ENCODE measurements at places on chromosomes 5 and 9. TPM values are rescaled to one million over a fixed set of nuclear protein-coding genes. Genes with fewer than 3 reads are reported as not detected.

DMGDH gene
- not detected for total RNA-seq

DNA sequence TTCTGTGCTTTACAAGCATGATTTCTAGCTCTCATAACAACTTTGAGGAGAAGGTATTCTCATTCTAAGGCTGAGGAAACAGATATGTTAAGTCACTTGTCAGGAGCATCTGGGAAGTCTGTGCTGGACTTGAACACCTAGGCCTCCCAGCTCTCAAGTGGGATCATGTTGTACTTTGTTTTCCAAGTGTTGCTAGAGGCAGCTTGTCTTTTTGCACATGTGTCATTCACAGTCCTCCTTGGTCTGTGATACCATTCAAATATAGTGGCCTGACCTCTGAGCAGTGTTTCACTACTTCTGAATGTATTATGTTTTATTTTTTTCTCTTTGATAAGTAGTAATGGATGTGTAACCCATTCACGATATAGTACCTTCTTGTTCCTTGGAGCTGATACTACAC is 21.2 kb downstream of the ZSWIM6 start:
- peaks cover 16% of the 10 kb centered on the region for H3K4me1 ChIP-seq
- no peak for DNase-seq
- no peak overlapping the region for H3K4me3 ChIP-seq
- H3K27me3 ChIP-seq = no peaks in the 10 kb centered on the region
- H3K27ac ChIP-seq = no peak overlapping the region
- H3K36me3 ChIP-seq = no peaks in the 10 kb centered on the region

DNA sequence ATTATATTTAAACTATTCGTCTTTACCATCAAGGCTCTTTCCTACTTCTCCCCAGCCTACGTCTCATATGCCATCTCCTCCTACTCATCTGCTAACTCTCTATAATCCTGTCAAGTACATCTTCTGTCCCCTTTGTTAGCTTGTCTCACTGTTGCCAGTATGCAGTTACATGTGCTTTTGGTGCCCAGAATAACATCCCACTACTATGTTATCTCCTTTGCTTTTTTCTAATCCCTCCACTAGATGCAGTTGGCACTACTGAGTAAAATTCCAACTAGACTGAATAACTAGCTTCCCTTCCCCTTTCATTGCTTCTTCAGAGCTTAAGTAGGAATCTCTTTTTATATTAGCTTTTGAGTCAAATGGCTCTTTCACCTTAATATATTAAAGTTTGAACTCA is 3.0 kb upstream of the ARRDC3 start:
- H3K4me3 ChIP-seq = no peak overlapping the region
- peaks cover 9% of the 10 kb centered on the region for H3K4me1 ChIP-seq

DNA sequence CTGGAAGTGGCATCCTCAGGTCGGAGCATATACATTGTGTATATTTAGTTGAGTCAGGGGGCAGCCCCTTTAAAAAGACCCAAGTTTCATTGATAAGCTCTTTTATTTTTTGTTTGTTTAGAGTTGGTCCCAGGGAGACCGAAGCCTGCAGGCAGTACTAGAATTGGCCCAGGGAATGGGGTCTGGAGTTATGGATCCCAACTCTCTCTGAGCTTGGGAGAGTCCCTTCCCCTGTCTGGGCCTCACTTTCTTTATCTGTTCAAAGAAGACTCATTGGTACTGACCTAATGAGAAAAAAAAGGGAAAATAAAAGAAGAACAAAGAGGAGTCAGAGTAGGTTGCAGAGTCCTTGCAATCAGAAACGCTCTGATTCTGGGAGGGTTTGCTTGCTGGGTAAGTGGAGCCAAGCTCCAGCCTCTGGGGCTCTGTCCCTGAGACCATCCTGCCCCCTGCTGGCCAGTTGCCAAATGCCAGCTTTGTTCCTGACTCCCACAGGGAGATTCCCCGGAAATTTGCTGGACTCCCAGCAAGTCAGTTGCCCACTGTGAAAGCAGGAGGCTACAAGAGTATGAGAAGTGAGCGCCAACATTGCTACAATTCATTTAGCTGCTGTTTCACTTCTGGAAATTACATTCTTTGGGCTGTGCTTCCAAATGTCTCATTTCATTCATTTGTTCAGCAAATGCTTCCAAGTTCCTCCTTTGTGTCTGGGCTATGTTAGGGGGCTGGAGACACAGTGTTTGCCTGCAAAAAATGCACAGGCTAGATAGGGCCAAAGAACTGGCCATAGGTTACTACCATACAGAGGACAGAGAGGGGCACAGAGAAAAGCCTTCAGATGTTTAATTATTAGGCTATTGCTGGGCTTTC is 156.2 kb downstream of the MELK start:
- H3K27ac ChIP-seq = no peak overlapping the region
- H3K27me3 ChIP-seq = no peaks in the 10 kb centered on the region
- H3K36me3 ChIP-seq = no peaks in the 10 kb centered on the region
- peak; percentile 84 for DNase-seq
- no peaks in the 10 kb centered on the region for H3K4me1 ChIP-seq
- no peak overlapping the region for H3K4me3 ChIP-seq

DNA sequence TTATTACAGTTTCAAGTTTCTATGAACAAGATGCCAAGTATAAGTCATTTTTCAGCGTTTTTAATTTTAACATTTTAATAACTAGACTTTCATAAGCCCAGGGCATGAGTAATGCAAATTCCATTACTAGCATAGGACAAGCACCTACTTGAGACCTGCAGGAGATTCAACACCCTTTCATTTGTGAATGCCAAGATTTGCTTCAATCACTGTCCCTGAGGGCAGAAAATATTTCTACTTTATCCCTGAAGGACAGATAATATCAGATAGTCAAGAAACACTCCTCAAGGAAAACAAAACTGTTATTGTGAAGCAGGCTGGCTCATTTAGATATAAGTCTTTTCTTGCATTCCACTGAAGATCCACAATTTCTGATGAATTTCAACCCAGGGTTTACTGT is 27.7 kb upstream of the ZNF622 start:
- no peaks in the 10 kb centered on the region for H3K36me3 ChIP-seq
- no peak overlapping the region for H3K4me3 ChIP-seq
- H3K4me1 ChIP-seq = no peaks in the 10 kb centered on the region
- no peak for DNase-seq
- H3K27ac ChIP-seq = peak overlapping the region; percentile 40

- no peak overlapping the region for H3K4me3 ChIP-seq
- H3K27me3 ChIP-seq = no peaks in the 10 kb centered on the region
- DNase-seq = no peak
- no peak overlapping the region for H3K27ac ChIP-seq
- no peaks in the 10 kb centered on the region for H3K36me3 ChIP-seq
Measured at GRCh38 chr5:172973931-172974330, 9.6 kb upstream of the ATP6V0E1 start.

DNA sequence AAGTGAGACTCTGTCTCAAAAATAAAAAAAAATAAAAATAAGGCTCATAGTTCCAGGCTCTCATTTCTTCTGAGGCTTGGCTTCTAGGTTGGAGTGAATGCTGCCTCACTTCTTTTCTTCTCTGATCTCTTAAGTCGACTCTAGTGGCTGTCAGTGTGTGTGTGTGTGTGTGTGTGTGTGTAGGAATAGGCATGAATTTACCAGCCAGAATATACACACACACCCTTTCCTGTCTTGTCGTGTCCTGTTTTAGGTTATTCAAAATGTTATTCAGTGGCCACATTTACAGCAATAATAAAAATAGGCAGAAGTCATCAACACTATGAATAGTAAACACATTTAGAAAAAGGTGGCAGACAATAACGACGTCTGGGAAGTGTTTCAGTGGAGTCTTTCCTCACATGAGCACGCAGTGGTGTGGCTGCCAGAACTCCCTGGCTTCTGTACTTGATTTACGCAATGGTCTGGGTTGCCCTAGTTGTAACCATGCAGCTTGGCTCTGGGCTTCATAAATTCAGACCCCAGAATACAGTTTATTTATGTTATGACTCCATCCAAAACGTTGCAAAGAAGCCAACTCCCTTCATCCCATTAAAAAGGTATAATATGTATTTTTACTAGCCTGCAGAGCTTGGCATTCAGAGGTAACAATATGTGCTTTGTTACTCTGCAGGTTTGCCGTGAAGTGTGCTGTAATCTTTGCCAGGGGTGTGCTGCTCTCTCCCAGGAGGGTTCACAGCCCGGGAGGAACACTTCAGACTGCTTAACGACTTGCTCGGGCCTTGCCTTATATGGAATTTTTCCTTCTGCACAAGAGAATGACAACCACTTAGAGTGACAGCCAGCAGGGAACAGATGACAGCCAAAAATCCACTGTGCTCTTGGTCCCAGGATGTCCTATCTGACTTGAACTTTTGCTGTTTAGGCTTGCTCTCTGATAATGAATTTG is 34.4 kb upstream of the PALM2AKAP2 start:
- H3K4me1 ChIP-seq = peaks cover 14% of the 10 kb centered on the region
- no peaks in the 10 kb centered on the region for H3K36me3 ChIP-seq
- no peaks in the 10 kb centered on the region for H3K27me3 ChIP-seq
- no peak overlapping the region for H3K4me3 ChIP-seq

- DNase-seq = no peak
- H3K27me3 ChIP-seq = no peaks in the 10 kb centered on the region
- no peaks in the 10 kb centered on the region for H3K36me3 ChIP-seq
- H3K4me3 ChIP-seq = no peak overlapping the region
Measured at GRCh38 chr5:17766031-17766430, 131.8 kb downstream of the TAF11L14 start.

DNA sequence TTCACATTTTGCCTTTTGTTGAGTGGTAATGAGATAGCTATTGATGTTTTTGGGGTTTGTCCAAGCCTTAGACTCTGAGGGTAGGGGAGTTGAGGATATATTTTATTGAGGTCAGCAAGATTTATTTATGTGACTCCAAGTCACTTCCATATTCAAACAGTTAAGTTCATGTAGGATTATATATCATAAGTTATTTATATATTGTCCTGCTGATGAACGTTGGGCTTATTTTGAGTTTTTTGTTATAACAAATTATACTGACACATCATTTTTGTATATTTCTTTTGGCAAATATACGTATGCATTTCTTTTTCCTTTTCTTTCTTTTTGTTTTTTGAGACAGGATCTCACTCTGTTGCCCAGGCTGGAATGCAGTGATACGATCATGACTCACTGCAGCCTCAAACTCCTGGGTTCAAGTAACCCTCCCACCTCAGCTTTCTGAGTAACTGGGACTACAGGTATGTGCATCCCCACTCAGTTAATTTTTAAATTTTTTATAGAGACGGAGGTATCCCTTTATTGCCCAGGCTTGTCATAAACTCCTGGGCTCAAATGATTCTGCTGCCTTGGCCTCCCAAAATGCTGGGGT is 23.5 kb upstream of the IL12B start:
- no peak for DNase-seq
- H3K27ac ChIP-seq = no peak overlapping the region
- no peaks in the 10 kb centered on the region for H3K36me3 ChIP-seq
- H3K4me3 ChIP-seq = no peak overlapping the region
- no peaks in the 10 kb centered on the region for H3K4me1 ChIP-seq

DNA sequence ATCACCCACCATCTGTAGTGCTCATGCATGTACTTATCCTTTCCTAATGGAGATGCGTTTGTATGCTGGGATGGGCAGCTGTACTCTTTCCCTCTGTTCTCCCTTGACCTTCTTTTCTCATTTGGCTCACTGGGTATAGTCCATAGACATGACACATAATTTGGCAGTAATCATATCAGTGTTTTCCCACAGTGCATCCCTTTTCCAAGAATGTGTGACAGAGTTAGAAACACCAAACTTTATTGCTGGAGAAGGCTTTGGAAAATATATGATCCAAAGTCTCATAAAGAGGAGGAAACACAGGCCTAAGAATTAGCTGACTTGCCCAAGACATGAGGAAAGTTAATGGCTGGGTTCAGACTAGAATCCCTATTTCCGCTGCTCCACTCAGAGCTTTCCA is 1233.4 kb upstream of the DMAC1 start:
- DNase-seq = no peak
- no peak overlapping the region for H3K27ac ChIP-seq
- H3K4me3 ChIP-seq = no peak overlapping the region
- no peaks in the 10 kb centered on the region for H3K36me3 ChIP-seq
- no peaks in the 10 kb centered on the region for H3K27me3 ChIP-seq
- no peaks in the 10 kb centered on the region for H3K4me1 ChIP-seq

GRCh38 chr9:17588395-17588794 is 9.5 kb downstream of the SH3GL2 start:
- no peaks in the 10 kb centered on the region for H3K36me3 ChIP-seq
- no peak for DNase-seq
- no peaks in the 10 kb centered on the region for H3K4me1 ChIP-seq

GRCh38 chr9:18673179-18673578 is 199.2 kb downstream of the ADAMTSL1 start:
- H3K27me3 ChIP-seq = no peaks in the 10 kb centered on the region
- H3K27ac ChIP-seq = peak overlapping the region; percentile 4
- H3K4me3 ChIP-seq = no peak overlapping the region

DNA sequence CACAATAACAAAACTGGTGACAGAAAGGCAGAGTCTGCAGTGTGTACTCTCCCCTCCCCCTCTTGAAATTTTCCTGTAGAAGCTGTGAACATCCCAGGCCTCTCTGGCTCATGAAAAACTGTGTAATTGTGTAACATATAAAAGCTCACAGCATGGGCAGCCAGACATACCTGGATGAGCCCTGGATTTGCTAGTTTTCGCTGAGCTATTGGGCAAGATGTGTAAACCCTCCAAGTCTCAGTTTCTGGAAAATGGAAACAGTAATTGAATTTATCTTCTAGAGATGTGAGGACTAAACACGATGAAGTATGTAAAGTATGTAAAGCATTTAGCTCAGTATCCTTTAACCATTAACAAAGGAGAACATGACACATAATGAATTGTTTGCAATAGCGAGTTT is 143.2 kb upstream of the ANKH start:
- no peak overlapping the region for H3K27ac ChIP-seq
- no peak for DNase-seq
- H3K36me3 ChIP-seq = no peaks in the 10 kb centered on the region
- peaks cover 11% of the 10 kb centered on the region for H3K4me1 ChIP-seq
- no peaks in the 10 kb centered on the region for H3K27me3 ChIP-seq

GRCh38 chr5:88984040-88984439 is 101.1 kb upstream of the MEF2C start:
- no peak for DNase-seq
- no peaks in the 10 kb centered on the region for H3K27me3 ChIP-seq
- H3K4me1 ChIP-seq = no peaks in the 10 kb centered on the region
- no peak overlapping the region for H3K27ac ChIP-seq
- H3K36me3 ChIP-seq = no peaks in the 10 kb centered on the region
- H3K4me3 ChIP-seq = no peak overlapping the region

DNA sequence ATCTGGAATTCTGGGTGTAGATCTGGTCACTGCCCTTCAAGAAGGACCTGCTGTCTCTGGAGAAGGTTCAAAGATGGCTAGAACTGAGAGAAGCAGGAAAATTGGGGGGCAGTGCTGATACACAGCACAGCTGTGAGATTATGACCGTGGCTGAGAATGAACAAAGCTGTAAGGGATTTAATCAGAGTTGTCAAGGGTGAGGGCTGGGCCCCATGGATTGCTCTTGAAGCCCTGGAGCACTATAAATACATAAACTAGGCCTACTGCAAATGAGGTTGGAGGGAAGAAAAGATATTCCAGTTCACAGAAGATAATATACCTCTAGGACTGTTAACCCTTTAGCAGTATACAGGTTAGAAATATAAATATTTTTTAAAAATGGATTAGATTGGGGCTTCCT is 86.3 kb upstream of the KLF9 start:
- no peaks in the 10 kb centered on the region for H3K36me3 ChIP-seq
- no peaks in the 10 kb centered on the region for H3K4me1 ChIP-seq
- no peaks in the 10 kb centered on the region for H3K27me3 ChIP-seq
- DNase-seq = no peak
